Ovary (tissue), 10 donors: ENCODE measurements at places on chromosomes 4 and X.

DNA sequence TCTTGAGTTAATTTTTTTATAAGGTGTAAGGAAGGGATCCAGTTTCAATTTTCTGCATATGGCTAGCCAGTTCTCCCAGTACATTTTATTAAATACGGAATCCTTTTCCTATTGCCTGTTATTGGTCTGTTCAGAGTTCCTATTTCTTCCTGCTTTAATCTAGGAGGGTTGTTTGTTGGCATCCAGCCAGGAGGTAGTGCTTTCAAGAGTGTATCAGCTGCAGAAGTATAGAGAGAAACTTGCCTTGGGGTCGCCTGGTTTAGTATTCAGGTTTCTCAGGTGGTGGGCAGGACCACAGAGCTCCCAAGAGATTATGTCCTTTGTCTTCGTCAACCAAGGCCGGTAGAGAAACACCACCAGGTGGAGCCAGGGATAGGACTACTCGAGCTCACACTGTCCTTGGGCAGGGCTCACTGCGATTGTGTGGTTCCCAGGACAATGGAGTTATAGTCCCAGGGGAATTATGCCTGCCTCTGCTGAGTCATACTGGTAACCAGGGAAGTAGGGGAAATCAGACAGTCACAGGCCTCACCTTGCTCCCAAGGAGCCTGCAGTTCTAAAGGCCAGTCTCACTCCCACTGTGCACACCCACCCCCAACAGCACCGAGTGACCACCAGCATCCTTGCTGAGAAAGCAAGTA lies 168.1 kb downstream of the VSIG4 start:
- DNase-seq = no peak

DNA sequence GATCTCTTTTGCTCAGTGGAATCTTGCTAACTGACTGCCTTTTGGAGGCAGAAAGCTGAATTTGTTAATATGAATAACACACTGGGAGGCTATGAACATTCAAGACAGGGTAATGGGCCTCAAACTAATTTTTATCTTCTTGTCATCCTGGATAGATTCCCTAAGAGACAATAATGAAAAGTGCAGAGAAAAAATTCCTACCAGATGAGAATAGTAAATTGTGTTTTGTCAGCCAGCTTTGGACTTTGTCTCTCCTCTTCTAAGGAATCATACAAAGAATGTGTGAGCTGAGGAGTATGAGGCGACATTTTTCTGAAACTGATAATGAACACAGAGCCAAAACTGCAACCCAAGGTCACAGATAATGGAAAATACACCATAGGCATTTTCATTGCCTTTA lies 649.3 kb downstream of the IQCM start:
- DNase-seq = no peak

- DNase-seq = no peak
These were observed 149.3 kb upstream of the SLC4A4 start for GRCh38 chr4:71189471-71189870.

GRCh38 chrX:35829501-35829900 lies 31.4 kb downstream of the MAGEB16 start:
- DNase-seq = no peak

DNA sequence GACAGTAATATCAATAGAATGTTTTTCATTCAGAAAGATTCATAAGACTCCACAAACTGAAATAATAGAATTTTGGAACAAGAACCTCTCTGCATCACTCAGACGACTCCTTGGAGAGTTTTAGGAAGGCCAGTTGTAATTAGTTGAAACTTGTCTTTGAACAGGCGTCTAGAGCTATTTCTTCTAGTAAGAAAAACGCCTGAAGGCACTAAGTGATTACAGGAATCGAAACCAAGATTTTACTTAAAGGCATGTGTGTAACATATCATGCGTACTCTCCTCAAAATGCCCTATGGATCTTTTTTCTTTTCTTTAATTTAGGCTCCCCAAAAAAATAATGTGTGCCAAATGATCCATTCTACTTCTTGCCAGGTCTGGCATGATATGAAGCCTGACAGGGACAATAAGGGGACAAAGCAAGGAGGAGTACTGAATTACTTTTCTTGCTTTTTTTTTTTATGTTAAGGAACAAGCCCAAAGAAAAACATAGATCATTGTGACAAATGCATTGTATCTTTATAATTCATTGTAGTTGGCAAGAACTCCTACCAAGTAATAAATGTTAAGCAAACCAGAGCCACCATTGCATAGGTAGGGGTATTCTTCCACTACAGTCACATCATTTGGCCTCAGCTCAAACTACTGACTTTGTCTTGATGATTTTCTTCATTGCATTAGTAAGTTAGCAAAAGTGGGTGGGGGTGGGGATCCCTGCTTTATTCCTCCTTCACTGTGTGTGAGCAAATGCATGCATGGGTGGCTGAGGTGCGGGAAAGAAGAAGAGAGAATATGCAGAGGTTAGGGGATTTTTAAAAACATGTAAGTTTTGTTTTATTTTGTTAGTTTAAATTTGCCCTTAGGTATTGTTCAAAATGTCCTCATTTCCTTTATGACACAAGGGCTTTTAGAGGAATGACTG lies 79.9 kb upstream of the ATOH1 start:
- no peak for DNase-seq

- no peak for DNase-seq
These were observed 58.6 kb downstream of the AREG start for GRCh38 chr4:74503580-74503979.

- no peak for DNase-seq
These were observed 77.3 kb downstream of the FAM184B start for GRCh38 chr4:17704020-17704650.

- no peak for DNase-seq
These were observed 39.3 kb downstream of the RTL3 start for GRCh38 chrX:78619834-78620233.

DNA sequence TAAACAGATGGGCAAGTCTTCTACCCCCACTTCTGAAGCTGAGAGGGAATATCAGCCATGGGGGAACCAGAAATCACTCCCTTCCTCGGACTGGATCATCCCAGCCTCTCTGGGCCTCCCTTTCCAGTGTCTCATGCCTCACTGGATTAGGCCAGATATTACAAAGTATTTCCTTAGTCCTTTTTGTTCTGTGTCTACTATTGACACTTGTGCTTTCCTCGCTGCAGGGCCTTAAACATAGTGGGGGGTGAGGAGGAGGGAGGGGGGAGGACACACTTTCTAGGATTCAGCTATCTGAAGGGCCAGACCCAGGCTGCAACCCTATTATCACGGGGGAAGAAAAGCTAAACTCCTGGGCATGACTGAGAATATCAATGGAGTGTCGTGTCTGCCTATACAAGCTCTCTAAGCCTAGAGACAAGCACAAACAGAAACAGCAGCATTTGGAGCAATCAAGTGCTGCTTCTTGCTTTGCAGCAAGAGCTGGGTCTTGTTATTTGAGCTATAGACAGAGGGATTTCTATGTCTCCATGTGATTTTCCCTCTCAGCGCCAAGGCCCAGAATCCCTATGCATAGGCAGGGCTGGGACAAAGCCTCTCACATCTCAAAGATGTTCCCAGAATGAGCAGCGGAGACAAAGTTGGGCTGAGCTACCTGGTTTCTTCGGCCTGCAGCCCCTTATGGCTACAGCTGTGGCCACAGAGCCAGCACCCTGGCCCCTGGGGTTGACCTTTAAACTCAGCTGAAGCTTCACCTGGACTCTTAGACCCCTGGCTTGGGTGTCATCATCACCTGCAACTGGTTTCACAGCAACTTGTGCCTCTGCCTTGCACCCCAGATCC lies 20.2 kb downstream of the PJA1 start:
- DNase-seq = no peak

DNA sequence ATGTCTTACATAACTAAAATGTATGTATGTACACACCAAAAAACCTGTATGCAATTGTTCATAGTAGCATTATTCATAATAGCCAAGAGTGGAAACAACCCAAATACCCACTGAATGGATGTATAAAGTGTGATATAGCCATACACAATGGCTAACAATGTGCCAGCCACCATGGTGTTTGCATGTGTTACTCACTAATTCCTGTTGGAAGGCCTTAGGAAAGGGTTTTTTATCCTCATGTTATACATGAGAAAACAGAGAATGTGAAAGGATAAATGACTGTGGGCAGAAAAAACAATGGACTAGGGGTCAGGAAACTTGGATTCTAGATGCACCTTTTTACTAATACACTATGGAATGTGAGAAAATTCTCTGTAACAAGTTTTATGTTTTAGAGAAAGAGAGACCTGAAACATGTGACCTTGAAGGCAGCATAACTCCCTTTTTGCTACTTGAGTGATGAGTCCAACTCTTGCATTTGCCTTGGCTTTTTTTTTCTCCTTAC lies 55.7 kb downstream of the TIGD2 start:
- DNase-seq = no peak

DNA sequence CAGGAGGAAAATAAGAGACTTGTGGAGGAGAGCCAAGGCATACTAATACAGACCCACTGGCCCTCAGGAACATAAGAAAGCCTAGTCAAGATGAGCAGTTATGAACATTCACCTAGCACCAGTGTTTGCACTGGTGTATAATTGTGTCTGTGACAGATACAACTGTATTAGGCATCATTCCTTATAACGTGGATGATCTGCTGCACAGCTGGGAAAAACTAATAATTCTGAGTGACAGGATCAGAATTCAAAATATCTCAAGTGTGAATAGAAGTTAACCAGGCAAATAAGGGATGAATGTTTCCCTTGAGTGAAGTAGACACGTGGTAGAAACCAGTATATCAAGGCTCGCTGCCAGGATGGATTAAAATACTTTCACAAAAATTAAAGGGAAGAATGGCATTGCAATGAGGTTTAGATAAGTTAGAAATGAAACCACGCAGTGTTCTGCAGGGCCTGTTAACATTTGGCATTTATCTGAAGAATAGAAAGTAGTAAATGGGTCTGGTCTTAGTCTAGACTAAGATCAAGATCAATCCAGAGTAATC lies 325.9 kb downstream of the EPHA5 start:
- no peak for DNase-seq

GRCh38 chr4:95507147-95507546 lies 41.6 kb downstream of the UNC5C start:
- DNase-seq = no peak

- DNase-seq = no peak
These were observed 666.4 kb downstream of the ADGRL3 start for GRCh38 chr4:61866378-61867030.

- DNase-seq = no peak
These were observed 27.2 kb downstream of the PJA1 start for GRCh38 chrX:69138118-69138390.

GRCh38 chr4:181508601-181509000 lies 734.6 kb upstream of the TENM3 start:
- DNase-seq = no peak

DNA sequence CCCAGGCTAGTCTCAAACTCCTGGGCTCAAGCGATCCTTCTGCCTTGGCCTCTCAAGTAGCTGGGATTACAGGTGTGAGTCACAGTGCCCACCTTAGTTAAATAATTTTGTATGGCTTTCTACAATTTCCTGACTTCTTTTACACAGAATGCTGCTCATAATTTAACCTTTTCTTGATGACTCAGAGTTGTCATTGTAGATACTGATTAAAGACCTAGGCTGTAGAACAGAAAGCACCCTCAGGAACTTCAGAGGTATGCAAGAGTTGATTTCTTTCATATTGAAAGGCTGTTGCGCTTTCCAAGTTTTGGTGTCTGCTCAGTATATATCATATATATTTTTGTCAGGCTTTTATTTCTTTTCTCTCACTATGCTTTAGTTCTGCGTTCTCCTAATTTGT lies 21.1 kb upstream of the GPR34 start:
- no peak for DNase-seq

- DNase-seq = no peak
These were observed 217.1 kb upstream of the SMIM31 start for GRCh38 chr4:164536814-164537213.

DNA sequence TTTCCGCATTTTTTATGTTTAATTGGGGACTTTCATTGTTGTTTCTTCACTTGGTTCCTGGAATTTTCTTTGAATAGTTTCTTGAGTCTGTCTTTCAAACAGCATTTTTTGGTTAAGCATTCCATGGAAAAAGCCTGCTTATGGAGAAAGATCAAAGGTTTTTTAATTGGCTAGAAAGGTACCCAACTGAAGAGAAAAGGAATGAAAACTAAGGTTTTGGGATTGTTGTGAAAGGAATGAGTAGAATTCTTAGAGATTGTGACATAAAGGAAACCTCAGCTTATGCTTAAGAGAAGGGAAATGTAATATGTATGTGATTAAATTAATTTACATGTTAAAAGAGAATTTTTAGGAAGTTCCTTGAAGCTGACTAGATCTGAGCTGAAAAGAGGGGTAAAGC lies 82.8 kb downstream of the CCKAR start:
- no peak for DNase-seq

DNA sequence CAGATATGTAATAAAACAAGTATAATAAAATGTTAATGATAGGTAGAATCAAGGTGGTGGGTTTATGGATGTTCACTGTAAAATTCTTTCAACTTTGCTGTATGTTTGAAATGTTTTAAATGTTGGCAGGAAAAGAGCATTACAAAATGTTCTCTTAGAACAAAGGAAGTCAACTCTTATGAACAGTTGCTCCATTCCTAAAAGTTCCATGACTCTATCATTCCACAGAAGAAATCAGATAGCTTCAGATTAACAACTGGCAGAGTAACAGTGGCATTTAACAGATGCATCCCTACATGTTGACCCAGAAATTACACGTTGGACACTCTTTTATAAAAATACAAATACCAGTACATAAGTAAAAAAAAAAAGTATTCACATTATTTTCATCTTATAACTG lies 2023.7 kb downstream of the ARAP2 start:
- no peak for DNase-seq

GRCh38 chrX:150627957-150628356 lies 59.5 kb downstream of the MTM1 start:
- no peak for DNase-seq

- no peak for DNase-seq
These were observed 290.9 kb downstream of the KCTD8 start for GRCh38 chr4:44157611-44158277.

GRCh38 chr4:4854649-4855295 lies 4.7 kb upstream of the MSX1 start:
- no peak for DNase-seq

DNA sequence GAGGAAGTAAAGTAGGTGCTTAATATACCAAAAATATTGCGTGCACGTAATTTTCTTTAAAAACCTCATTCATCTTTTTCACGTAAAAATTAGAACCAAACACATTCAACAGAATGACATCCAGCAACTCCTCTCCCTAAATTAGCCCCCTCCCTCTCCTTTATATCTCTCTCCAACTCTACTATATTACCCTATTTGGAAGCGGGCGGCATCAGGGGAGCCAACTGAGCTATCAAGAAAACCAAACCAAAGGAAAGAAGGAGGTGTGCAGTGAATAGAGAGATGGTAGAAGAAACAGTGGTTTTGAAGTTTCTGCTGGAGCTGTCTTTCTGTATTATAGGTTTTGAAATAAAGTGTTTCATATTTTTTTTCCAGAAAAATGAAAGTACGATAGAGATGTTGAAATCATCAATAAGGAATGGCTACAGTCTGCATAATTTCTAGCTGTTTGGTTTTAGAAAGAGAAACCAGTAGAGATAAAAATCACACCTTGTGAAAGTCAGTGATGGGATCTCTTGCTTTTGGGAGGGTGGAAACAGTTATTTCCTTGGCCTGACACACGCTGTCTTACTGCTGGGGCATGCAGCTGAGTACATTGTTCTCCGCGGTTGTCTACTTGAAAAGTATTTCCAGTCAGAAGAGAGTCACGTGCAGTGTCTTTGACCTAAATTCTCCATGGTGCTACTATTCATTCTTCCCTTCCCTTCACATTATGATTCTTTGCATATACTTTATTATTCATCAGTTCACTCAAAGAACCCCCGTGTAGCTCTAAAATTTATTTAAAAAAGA lies 94.1 kb upstream of the WDR17 start:
- DNase-seq = no peak
